ENCODE measurements at places on chromosomes 6 and 20. TPM values are rescaled to one million over a fixed set of nuclear protein-coding genes. Genes with fewer than 3 reads are reported as not detected.

Gene CFB
- polyA plus RNA-seq = 3.4 TPM

- no peak for DNase-seq
These were observed 83.1 kb downstream of the SYNJ2 start for GRCh38 chr6:158064725-158065251.

DNA sequence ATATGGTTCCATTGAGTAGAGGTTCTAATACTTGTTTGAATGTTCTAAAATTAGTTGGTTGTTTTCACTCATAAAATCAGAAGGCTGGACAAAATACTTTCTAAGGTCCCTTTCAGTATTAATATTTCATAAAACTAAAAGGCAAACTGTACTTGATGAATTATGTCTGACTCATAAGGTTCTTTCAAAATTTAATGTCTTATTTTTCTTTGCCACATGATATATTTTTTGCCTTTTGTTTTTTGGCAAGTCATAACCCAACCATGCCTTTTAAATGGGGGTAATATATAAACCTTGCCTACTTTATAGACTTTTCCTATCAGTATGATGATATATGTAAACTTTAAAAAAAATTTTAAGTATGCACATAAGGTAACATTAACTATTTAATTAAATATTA lies 244.7 kb downstream of the PTPRK start:
- DNase-seq = peak; percentile 12

- DNase-seq = no peak
These were observed 3.1 kb downstream of the RSPH3 start for GRCh38 chr6:158996856-158997255.

- no peak for DNase-seq
These were observed 240.4 kb upstream of the MARCKS start for GRCh38 chr6:113616701-113617274.

GRCh38 chr20:35972462-35972861 lies 4.1 kb downstream of the CNBD2 start:
- peak; percentile 14 for DNase-seq
